ENCODE measurements at places on chromosomes 7 and 10.

GRCh38 chr7:107939573-107940489, 48.8 kb downstream of the DLD start:
- DNase-seq, result no peak

DNA sequence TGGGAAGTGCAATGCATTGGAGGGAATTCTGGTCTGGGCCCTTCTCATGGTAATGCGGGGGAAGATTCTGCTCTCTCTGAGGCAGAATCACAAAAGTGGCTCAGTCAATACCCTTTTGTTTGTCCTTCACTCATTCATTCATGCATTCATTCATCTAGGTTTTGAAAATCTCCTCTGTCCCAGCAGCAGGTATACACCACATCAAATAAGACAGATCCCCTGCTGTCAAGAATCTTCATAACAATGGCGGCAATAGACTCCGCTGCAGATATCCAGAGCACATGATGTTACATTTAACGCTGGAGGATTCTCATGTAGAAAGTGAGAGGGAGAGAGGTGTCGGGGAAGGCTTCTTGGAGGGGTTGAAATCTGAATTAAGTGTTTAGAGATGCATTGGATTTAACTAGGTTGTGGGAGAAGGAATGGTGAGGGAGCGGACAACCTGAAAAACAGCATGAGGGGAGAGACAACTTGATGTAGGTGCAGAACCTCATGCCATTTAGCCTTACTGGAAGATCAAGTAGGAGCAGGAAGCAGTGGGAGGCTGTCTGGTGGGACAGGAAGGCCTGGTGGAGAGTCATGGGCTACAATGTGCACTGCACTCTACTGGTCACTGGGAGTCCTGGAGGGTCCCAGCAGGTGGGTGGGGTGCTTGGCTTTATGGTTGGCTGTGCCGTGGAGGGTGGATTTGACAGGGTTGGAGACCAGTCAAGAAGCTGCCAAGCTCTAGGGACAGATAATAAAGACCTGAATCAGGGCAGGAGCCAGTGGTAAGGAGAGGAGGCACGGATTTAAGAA, 5.2 kb upstream of the FAM180A start:
- no peak for DNase-seq

DNA sequence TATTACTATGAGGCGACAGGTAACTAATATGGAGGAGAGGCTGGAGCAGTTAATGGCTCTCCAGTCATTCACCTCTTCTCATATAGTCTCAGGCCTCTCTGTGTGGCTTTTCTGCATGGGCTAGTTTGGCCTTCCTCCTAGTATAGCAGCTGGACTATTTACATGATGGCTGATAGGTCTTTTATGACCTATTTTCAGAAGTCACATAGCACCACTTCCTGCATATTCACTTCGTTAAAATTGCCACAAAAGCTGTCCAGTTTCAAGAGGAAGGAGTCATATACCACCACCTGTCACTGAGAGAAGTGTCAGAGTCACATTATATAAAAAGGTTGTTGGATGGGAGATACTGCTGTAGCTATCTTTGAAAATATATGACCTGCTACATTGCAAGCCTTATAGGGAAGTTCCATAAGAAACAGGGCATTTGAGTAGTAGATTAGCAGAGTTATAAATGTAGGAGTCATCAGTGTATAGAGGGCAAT, 8.0 kb upstream of the DMTF1 start:
- no peak for DNase-seq

GRCh38 chr10:73169320-73169719, 1.4 kb downstream of the FAM149B1 start:
- DNase-seq, result no peak

DNA sequence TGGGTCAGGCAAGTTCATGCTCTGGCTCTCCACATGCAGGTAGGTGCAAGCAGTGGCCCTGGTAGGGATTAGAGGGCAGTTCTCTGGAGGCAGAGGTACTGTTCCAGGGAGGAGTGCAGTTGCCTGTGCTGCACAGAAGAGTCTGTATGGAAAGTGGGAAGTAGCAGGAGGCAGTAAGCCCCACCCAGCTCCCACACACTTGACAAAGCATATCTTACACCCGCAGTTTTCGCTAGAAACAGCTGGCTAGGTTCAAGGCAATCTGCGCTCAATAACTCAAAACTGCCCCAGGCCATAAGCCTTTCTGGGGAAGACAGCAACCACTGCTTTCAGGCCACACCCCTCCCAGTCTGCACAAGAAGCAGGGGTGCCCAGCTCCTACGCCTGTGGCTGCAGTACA, 33.1 kb upstream of the ARMC3 start:
- no peak for DNase-seq

DNA sequence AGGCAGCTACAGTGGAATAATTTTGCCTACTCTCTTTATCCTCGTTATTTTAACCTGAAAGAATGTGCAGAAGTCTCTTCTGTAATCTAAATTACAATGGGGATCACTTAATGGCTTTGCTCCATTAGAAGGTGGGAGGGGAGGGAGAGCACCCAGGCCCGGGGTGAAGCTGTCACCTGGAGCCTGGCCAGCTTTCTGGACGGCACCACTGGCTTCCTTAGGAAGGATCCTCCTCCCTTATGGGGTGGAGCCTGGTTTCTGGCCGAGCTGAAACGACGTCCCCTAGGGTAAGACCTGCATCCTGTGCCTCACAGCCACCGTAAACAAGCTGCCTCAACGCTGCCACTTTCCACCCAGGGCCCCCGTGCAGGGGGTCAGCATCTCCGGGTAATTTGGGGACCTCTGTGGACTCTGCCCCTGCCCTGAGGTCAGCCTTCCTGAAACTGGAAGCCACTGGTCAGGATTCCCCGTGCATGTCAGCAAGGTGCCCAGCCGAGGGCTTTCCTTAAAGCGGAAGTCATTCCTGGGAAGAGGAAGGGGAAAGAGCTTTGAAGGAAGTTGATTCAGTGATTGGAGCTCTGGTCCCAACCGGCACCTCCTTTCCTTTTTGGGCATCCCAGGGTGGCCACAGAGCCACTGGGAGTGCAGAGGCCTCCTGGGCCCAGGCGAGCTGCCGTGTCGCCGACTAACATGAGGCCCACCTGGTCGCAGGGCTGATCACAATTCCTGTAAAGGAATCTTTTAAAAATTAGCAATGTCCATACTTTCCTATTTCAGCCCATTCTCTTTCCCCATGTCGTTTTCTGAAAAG, 569.1 kb downstream of the DNAJB6 start:
- DNase-seq, result no peak

GRCh38 chr7:4040109-4040928, 641.8 kb upstream of the FOXK1 start:
- no peak for DNase-seq

DNA sequence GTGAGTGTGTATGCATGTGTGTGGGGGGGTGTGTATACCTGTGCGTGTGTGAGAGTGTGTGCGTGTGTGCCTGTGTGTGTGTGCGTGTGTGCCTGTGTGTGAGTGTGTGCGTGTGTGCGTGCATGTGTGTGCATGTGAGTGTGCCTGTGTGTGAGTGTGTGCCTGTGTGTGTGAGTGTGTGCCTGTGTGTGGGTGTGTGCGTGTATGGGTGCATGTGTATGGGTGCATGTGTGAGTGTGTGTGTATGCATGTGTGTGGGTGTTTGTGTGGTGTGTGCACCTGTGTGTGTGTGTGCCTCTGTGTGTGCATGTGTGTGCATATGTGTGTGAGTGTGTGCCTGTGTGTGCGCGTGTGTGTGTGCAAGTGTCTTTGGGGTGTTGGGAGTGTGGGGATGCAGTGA, 6.4 kb downstream of the ANTXRL start:
- no peak for DNase-seq

DNA sequence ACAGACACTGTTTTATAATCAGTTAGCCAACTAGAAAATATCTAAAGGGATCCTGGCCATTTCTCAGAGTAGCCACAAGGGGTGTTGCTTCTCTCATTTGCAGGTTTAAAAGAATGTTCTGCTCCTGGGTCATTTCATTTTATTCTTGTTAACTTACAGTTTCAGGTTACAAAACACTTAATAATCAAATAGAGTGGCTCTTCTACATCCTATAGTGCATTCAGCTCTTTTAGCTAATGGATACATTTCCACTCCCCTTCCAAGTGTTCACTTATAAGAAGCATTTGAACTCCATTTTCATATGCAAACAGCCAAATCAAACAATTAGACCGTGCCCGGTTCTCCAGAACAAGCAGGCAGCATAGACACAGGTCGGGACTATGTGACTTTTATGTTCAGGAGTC, 117.5 kb downstream of the TRIL start:
- no peak for DNase-seq

DNA sequence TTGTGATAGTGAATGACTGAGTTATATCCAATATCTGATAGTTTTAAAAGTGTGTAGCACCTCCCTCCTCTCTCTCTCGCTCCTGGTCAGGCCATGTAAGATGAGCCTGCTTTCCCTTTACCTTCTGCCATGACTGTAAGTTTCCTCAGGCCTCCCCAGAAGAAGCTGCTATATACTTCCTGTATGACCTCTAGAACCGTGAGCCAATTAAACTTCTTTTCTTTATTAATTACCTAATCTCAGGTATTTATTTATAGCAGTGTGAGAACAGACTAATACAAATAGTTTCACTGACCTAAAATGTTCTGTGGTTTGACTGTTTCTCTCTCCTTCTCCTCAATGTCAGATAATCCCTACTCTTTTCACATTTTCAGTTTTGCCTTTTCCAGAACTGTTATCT, 321.3 kb upstream of the MBL2 start:
- DNase-seq, result no peak

DNA sequence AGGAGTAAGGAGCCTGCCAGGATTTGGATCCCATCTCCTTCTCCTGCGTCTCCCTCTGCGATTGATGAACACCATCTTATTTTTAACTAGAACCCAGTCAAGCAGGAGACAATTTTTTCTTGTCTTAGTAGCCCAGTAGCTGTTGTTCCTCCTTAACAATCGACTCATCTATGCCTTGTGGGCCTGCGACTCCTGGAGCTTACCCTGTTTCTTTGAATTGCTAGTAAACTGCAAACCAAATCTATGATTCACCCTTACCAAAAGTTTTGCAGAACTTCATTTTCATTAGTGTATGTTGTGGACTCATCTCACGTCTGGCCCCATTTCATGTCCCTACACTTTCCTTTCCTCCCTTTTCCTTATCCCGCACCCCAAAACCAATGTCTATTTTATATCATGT, 37.7 kb downstream of the TRIL start:
- no peak for DNase-seq

DNA sequence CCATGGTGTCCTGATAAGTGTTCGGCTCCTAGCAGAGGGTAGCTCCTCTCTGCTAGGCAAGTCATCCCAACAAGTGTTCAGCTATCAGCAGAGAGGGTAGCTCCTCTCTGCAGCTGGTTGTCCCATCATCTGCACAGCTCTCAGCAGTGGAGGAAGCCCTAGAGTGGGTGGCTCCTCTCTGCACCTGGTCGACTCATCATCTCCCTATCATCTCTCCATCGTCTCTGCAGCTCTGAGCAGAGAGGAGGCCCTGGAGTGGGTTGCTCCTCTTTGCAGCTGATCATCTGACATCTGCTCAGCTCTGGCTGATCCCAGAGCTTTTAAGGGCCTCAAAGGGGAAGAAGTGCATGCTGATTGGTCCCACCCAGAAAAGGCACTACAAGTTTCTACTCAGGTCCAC, 199.9 kb upstream of the KMT2E start:
- DNase-seq, result no peak

GRCh38 chr7:100544967-100545359, 6.0 kb downstream of the AGFG2 start:
- DNase-seq, result no peak

DNA sequence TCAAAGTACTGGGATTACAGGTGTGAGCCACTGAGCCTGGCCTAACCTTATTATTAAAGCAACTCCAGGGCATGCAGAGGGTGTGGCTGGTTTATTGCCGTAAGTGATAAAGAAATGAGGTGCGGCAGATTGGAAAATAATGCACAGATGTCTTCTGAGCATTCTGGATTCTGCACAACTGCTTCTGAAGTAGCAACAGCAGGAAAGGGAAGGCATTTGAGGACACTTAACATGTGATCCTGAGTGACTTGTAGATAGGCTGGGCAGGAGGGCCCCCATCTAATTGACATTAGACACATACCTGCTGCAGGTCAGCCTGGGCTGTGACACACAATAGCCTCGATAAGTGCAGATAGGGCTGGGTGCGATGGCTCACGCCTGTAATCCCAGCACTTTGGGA, 5.6 kb downstream of the RHBDD2 start:
- DNase-seq, result no peak

DNA sequence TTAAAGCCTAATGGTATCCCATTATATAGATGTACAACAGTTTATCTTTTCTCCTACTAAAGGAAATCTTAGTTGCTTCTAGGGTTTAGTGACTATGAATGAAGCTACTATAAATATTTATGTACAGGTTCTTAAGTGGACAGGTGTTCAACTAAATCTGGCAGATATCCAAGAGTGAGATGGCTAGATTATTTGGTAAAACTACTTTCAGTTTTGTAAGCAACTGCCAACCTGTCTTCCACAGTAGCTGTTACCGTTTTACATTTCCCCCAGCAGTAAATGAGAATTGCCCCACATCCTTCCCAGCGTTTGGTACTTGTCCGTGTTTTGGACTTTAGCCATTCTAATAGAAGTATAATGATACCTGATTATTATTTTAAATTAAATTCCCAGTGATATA, 144.9 kb upstream of the MAGI2 start:
- no peak for DNase-seq

- no peak for DNase-seq
These were observed 179.9 kb downstream of the PTPRN2 start for GRCh38 chr7:158407581-158408317.

- no peak for DNase-seq
These were observed 1.5 kb downstream of the LZTS2 start for GRCh38 chr10:101000915-101001658.

DNA sequence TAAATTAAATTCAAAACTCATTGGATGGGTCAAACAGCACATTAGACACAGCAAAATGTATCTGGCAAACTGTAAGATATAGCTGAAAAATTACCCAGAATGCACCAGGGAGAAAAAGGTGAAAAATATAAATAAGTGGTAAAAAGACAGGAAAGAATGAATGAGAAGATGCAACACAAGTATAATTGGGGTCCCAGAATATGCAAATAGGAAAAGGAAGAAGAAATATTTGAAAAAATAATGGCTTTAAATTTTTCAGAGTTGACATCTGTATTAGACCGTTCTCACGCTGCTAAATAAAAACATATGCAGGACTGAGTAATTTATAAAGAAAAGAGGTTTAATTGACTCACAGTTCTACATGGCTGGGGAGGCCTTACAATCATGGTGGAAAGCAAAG, 167.7 kb upstream of the PLXNA4 start:
- DNase-seq, result no peak

DNA sequence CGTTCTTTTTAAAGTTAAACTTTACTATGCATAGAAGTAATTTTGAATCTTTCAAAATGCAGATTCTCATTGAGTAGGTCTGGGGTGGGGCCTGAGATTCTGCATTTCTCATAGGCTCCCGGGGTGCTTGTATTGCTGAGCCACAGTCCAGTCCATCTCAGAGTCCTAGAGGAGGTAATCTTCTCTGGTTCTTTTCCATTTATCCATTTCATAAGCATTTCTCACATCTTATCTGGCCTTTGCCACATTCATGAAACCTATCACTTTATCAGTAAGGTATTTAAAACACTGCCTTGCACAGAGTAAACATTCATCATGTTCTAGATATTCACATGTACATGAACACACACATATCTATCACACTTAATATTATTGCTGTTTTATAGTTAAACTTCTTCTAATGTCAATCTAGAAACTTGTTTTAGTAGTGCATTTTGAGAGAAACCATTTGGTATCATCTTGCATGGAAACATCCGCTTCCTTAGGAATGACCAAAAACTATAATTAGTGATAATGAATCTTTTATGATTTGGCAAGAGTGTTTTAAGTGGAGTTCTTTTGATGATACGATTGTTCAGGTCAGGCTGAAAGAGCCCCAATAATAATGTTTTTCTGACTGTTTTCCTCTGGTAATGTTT, 12.0 kb downstream of the GNAI1 start:
- DNase-seq, result no peak

GRCh38 chr10:73881221-73881919, 7.0 kb upstream of the CAMK2G start:
- no peak for DNase-seq

Data from activated CD4-positive, CD25-positive, alpha-beta regulatory T cell (primary cell).